ENCODE measurements at places on chromosomes 2 and 18.

DNA sequence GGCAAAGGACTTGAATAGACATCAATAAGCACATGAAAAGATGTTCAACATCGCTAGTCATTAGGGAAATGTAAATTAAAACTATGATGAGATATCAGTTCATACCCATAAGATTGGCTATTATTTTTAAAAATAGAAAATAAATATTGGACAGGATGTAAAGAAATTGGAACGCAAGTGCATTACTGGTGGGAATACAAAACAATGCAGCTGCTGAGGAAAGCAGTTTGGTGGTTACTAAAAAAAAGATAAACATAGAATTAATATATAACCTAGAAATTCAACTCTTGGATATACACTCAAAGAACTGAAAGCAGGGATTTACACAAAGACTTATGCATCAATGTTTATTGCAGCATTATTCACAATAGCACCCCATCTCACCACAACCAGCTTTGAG lies 174.5 kb upstream of the NDUFV2 start:
- no peak for DNase-seq

- DNase-seq: no peak
Measured at GRCh38 chr2:239306274-239307220, 94.3 kb downstream of the HDAC4 start.

DNA sequence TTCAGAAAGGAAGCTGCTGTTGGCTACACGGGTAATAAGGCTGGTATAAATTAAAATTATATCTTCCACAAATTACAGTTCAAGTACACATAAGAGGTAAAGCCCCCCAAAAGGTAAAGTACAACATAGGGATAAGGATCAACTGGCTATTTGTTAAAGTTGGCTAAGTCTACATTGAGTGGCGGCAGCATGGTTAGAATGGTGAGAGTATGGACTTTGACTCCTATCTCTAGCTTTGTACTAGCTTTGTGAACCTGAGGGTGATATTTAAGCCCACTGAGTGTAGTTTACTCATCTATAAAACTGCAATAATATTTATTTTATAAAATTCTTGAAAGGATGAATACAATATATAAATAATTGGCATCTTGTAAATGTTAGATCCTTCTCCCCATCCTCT lies 542.8 kb downstream of the DSC3 start:
- DNase-seq: no peak

DNA sequence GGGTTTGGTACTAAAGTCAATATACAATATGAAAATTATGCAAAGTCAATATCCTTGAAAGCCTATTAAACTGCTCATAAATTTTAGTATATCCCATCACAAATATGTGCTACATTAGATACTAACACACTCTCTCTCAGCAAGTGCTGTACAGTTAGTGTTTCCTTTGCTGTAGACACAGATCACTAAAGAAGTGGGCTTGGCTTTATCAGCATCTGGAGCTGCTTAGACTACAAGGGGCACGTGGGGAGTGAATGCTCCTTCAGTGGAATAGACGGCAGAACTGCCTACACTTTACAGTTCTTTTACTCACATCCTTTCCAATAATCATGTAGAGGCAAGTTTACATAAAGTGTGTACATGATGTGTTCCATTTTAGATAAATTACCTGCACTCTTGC lies 26.0 kb upstream of the EFEMP1 start:
- DNase-seq: no peak

GRCh38 chr2:241033994-241034393 lies 35.6 kb downstream of the SNED1 start:
- no peak for DNase-seq

DNA sequence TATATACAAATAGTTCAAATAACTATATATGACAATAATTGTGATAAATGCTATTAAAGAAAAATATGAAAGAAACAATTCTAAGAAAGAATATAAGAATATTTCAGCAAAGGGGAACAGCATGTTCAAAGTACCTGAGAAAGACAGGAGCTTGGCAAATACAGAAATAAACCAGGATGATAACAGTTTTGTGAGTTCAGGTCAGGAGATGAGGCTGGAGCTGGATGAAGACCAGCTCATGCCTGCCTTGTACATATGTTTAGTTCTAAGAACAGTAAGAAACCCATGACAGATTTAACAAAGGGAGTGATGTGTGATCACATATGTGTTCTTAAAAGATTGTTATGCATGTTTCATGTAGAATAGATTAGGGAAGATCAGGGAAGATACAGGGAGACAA lies 98.2 kb downstream of the R3HDM1 start:
- DNase-seq: no peak

GRCh38 chr2:180823546-180824141 lies 156.8 kb upstream of the UBE2E3 start:
- peak; percentile 88 for DNase-seq

- DNase-seq: no peak
Measured at GRCh38 chr18:62453864-62454263, 69.0 kb upstream of the ZCCHC2 start.

DNA sequence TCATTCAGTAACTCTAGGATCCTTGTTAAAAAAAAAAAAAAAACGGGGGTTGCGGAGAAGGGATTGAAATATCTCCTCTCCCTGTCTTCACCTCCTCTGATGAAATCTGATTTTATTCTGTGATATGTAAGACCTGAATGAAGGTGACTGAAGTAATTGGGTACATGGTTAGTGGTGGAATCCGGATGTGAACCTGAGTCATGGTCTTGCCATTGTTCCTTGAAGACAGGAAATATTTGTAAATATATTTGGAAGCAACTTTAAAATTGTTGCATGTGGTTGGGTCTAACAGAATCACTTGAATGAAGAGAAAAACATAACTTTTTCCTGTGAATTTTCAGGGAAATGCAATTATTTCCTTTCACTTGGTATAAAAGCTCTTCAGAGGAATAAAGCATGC lies 3.0 kb upstream of the IL1A start:
- DNase-seq: peak; percentile 45

DNA sequence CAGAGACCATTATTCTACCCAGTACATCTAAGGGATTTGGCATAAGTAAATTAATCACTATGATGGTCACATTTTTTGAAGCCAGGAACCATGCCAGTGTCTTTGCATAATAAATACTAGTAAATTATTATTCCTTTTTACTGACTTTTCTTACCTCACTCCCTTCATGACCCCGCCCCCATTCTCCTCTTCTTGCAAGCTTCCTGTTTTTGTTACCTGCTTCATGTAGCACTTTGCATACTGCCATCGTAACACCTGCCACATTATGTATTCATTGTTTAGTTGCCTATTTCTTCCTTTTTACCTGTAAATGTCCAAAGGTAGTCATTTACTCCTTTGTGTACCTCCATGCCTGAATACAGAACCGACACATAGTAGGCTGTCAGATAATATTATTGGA lies 309.5 kb downstream of the KIAA1328 start:
- DNase-seq: no peak

- no peak for DNase-seq
Measured at GRCh38 chr2:221402072-221402471, 170.0 kb downstream of the EPHA4 start.

DNA sequence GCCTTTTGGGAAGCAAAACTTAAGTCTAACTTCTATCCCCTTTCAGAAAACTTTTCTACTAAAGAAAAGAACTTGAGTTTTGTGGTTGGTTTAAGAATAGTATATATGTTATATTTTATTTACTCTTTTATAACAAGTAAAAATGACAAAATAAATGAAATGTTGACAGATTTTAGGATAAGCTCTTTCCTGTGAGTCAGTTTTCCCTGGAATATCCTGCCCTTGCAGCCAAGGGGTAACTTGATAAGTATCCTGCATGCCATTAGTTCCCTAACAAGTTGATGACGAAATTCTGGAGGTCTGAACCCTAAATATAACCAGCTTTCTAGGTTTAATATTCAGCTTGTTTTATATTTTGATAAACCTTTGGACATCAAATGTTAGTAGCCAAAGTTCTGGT lies 7.3 kb upstream of the HTR2B start:
- peak; percentile 66 for DNase-seq

- DNase-seq: peak; percentile 93
Measured at GRCh38 chr2:217065695-217066405, 206.0 kb upstream of the TNP1 start.

DNA sequence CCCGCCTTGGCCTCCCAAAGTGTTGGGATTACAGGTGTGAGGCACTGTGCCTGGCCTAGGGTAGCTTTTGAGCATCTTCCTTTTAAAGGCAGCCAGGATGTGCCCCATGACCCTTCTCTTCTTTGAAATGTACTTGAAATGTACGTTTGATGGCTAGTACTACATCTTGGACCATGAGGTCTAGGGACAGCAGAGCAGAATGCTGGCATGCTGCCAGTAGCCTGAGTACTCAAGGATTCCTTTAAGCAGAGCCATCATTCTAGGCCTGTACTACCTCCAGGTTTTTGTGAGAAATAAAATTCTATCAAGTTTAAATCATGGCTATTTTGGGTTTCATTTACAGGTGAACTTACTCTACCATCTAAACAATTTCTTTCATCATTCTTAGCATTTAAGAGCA lies 2.9 kb upstream of the EML6 start:
- DNase-seq: no peak

GRCh38 chr2:173205375-173205774 lies 129.7 kb downstream of the MAP3K20 start:
- DNase-seq: no peak

- DNase-seq: peak; percentile 99
Measured at GRCh38 chr2:20578895-20579825, 71.7 kb downstream of the HS1BP3 start.

Measured in ELR (cell line).